ENCODE measurements at places on chromosomes 12 and 14.

DNA sequence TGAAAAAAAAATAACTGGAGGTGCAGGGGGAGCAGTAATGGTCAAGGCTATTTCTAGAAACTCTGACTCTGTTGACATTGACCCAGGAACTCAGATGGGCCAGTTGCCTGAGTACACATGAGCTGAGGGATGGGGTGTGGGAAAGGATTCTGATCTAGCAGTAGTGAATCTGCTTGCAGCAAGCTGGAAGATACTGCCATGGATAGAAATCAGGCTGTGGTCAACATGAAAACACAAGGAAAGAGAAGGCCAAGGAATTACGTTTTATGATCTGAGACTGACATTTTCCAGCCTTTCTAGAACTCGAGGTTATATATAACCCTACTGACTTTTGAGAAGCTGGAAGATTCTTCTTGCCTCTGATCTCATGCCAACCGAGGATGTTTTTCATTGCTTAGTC is 90.0 kb downstream of the ANO6 start:
- no peak for DNase-seq

GRCh38 chr14:61961369-61961768 is 199.1 kb downstream of the SNAPC1 start:
- DNase-seq, result no peak

- DNase-seq, result no peak
Observed at GRCh38 chr12:27123642-27124041, 41.3 kb upstream of the C12orf71 start.

DNA sequence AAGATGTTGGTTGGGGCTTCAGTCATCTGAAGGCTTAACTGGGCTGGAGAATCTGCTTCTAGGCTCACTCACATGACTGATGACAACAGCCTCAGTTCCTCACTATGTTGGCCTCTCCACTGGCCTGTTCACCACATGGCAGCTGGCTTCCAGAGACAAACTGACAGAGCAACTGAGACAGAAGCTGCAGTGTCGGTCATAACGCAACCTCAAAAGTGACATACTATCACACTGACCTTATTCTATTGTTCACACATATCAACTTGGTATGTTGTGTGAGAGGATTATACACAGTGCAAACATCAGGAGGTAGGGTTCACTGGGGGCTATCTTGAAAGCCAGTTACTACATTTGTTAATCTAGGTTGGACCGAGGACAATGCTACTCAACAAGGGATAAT is 92.9 kb downstream of the PAWR start:
- DNase-seq, result no peak

- no peak for DNase-seq
Observed at GRCh38 chr14:95137804-95138167, 19.5 kb downstream of the DICER1 start.

- no peak for DNase-seq
Observed at GRCh38 chr12:75863533-75863932, 168.0 kb downstream of the PHLDA1 start.

DNA sequence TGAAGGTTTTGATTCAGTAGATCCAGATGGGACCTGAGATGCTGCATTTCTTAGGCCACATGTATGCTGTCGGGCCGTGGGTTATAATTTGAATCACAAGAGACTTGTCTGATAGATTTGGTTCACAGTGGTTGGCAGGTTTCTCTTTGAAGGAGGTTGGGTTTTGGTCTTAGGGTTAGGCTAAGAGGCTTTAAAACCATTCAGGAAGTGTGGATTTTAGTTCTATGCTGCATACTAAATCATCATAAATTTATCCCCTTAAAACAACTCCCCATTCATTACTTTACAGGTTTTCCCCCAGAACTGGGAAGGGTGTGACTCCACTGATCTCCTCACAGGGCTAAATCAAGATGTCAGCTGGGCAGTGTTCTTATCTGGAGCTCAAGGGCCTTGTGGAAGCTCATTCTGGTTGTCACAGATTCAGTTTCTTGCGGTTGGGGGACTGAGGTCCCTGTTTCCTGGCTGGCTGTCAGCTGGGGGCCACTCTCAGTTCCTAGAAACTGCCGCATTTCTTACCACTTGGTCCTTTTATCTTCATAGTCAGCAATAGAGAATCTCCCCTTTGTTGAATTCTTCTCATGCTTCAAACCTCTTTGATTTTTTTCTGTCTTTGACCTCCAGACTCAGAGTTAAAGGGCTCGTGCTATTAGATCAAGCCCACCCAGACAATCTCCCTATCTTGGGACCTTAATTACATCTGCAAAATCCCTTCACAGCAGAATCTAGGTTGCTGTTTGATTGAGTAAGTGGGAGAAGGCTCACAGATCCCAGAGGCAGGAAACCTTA is 20.6 kb upstream of the PCNX1 start:
- DNase-seq, result no peak

DNA sequence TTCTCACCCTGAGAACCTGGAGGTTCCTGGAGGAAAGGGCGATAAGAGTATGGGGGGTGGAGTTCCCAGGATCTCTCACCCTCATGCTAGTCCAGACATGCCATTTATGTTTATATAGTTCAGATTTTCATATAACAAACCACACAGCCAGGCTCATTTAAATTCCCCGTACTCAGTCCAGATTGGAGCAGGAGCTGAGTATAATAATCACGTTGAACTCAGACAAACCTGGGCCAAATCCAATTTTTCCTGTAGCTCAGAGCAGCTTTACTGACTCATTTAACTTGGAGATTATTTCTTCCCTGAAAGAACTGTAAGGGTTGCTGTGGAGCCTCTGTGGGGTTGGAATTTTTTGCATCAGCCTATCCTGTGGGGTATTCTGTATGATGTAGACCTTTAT is 660.8 kb downstream of the TMEM121 start:
- no peak for DNase-seq
